ENCODE measurements at places on chromosomes 4 and X.

DNA sequence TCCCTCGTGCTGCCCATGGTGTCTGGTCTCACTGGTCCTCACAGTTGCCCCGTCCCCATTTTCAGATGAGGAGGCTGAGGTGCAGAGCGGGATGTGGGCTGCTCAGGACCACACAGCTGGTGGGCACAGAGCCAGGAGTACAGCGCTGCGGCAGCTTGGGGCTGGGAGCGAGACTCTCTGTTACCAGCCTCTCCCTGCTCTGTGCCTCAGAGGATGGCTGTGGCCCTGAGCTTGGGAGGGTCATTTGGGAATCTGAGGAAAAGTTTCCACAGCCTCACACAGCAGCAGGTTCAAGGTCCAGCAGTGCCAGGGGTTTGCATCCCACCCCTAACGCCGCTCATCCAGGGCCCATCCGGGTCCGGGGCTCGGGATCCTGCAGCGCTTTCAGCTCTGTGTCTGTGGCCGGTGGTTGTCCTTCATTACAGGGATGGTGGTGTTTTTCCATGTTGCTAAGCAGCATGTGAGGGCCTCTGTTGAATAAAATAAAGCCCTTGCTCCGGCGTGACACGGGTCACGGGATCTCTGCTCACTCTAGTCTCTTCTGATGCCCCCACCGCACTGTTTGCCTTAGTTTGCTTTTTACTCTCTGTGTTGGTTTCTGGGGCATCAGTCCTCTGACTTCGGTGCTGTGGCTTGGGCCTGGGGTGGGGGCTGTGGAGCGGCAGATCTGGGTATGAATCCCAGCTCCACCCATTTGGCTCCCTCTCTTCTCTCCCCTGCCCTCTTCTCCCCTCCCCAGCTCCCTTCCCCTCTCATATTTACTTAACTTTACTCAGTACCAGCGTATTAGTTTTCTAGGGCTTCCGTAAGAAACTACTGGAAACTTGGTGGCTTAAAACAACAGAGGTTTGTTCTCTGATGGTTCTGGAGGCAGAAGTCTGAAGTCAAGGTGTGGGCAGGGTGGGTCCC is 6.5 kb downstream of the WFS1 start:
- no peak for DNase-seq

- no peak for DNase-seq
Observed at GRCh38 chr4:23890369-23891063, 669 bp upstream of the PPARGC1A start.

- peak; percentile 14 for DNase-seq
Observed at GRCh38 chrX:10597871-10598270, 22.5 kb downstream of the MID1 start.

DNA sequence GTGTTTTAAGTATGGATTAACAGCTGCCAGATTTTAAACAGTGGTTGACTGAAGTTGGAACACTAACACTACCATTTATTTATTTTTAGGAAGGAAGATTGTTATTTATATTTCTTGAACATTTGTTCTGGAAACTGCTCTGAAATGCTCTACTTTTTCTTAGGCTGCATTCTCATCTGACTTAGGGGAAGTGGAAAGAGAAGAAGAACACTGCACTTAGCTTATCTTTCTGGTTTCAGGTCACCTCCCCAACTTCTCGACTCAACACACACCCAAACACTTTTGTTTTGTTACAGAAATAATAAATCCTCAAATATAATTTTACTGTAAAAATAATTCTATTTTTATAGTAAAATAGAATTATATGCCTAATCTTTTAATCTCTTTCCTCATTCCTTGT is 18.6 kb downstream of the BLTP1 start:
- DNase-seq = no peak

DNA sequence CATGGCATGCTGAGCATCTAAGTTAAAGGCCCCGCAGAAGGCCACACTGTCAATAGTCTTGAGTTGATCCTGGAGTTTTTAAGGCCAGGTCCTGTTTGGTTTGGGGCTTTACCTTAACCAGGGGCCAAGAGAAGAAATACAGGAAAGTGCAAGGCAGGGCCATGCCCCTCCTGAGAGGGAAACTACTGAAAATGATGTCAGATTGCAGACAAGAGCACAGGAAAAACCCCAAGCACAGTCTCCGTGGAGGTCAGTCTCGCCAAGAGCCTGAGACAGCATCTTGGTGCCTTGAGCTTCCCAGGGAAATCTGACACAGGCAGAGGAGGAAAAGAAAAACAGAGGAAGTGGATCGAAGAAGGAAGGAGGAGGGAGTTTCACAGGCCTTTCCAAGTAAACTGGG is 32.2 kb upstream of the GATB start:
- DNase-seq = no peak

DNA sequence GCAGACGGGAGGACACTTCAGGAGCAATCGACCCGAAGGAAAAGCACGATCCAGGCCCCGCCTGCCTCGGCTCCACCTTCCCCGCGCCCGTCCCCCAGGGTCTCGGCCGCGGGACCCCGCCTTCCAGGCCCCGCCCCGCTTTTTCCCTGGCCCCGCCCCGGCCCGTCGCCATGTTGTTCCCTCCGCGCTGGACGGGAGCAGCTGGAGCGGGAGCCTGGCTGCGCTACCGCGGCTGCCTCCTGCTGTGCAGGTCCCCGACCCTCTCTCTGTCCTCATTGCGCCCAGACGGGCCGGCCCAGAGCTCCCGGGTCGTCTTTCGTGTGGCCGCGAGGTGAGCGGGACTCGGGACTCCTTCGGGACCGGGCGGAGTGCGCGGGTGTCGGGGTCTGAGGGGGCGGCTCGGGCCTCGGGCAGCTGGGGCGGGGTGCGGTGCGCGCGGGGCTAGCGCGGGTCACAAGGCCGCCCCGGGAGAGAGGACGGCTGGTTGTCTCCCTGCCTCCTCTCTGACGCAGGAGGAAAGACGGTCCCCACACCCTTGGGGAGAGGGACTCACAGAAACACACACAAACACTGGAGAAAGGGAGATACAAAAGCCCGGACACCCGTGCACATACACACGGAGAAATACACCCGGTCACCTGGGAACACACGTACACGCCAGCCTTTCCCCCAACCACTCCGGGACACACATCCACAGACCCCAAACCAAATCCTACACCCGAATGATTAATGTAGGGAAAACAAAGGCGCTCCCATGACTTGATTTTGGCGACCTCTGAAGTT is at the start of gene RAB9A:
Gene RAB9A, plus strand, starts transcription at position 171 of the 783 bp plus-strand sequence. CDS start 19,619 bp downstream, outside the sequence.
- peak; percentile 65 for DNase-seq

GRCh38 chr4:98555798-98556445 is 102.5 kb downstream of the TSPAN5 start:
- DNase-seq = no peak

DNA sequence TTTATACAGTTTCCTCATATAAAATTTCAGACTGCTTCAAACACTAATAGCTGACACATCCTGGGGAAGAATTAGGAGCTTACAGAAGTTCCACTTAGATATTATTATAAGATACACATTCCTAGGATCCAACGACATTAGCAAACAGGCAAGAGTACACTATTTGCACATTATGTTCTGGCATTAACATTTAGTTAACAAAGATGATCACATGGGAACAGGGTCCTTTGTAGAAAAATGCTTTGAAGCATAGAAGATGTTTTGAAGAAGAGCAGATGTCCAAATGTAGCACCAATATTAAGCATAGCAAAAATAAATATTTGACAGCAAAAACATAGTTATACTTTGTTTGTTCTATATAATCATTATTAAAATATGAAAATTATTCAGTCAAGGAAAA is 52.1 kb downstream of the BTC start:
- no peak for DNase-seq

DNA sequence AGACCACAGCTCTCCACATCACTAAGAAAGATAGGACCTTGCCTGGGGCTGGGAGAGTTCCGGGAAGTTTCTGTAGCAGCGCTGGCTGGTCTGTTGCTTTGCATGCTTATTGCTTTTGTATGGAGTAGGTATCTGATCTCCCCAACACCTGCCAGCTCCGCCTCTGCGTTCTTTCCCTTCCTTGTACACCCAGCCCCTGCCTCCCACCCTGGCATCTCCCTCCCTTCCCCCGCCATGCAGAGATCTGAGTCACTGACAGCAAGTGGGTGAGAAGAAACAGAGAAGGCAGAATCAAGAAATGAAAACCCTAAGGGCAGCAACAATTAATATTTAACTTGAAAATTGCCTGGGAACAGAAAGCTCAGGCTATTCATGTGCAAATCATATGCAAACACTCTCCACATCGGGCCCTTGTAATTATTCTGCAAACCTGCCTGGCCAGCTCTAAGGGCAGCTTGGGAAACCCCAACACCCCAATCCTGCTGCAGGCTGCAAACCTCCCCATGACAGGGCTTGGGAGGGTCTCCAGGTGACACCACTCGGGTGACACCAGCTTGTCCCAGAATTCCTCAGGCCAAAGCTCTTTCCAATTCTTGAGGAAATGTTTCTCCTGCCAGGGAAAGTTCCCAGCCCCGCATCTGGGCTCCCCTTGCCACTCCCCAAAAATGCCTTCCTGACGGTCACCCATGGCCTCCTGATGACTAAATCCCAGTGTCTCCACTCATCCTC is 257.2 kb downstream of the FBXW7 start:
- DNase-seq = no peak

GRCh38 chr4:79042079-79042674 is 102.9 kb upstream of the PAQR3 start:
- peak; percentile 18 for DNase-seq

DNA sequence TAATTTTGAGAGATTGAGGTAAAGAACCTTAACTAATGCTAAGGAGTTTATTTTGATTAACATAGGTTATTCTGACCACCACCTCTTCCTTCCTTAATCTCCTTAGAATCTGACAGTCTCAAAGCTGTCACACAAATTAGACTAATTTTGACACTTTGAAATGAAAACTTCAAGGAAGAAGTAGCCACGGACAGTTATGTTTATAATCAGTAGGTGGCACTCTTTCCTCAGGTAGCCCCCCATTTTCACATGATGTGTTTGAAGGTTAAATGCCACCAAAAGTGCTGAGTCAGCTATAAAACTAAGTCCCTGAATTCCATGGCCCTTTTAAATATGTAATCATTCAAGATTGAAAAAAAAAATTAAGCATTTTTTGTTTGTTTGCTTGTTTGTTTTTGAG is 22.4 kb downstream of the TMEM33 start:
- no peak for DNase-seq

- no peak for DNase-seq
Observed at GRCh38 chr4:153115322-153116290, 88.6 kb upstream of the TRIM2 start.

DNA sequence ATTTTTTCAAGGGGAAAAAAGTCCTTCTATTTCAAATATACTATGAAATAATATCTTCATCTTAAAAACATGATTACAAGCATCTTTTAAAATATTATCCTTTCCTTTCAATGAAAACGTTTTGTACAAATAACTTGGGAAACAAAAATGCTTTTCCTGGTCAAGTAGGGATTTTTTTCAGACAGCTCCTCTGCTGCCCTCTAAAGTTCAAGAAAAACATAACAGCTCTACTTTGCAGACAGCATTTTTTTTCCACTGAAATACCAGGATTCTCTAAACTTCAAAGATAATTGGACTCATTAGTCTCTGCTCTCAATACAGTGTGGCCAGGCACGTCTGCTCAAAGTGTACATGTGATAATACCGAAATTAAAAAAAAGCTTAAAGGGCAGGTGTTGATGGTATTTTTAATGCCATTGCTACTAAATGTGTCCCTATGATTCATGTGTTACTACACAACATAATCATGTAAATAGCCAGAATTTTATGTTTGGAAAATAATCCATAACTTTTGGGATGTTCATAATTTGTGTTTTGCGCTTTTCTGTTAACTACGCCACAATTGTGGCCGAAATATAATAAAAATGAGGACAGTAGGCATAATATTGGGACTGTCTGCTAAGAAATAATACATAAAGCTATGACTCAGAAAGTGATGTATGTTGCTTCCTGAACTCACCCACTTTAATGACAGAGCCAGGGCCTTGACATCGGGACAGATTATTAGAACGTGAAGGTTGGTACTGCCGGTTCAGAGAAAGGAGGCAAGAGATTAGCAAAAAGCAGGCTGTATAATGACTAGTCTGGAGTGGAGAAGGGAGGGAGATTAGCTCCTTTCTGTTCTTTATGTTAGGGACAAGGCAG is 478.9 kb downstream of the KCNIP4 start:
- no peak for DNase-seq

GRCh38 chrX:10513974-10514373 is 106.4 kb downstream of the MID1 start:
- no peak for DNase-seq

DNA sequence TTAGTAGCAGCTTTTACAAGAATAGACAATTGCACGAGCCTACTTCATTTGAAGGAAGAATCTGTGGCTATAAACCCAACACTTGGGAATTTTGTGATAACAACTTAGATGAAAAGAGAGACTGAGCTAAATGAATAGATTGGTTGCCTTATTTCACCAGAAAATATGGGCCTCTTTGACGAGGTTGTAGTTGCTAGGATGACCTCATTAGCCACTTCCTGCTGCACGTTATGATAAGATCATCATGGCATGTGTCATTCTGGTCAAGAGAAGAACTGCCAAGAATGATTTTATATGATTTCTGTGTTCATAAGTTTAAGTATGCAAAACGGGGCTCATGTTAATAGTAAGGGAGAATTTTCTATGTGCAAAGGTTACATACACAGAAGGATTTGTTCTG is 321.9 kb upstream of the GIMD1 start:
- no peak for DNase-seq

DNA sequence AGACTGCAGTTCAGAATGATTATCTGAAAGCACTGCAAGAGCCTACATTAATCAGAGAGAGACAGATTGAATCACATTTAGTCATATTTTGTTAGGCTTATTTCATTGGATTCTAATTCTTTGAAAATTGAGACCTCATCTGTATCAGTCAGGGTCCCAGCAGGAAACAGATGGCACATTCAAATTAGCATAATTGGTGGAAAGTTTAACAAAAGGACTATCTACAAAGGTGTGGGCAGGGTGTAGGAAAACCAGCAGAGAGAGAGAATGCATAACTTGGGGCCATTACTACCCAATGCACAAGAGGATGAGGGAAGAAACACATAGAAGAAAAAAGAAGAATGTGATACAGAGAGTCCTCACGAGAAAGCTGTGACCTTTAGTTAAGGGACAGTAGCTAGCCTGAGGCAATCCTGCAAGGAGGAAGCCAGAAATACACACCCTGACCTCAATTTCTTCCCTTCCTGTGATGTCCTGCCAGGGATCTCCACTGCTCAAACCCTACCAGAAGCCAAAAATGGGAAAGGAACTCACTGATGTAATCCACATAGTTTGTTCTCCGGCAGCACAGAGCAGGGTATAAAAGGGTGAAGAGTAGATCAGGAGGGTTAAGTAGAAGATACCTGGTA is 17.7 kb upstream of the XKRX start:
- no peak for DNase-seq

DNA sequence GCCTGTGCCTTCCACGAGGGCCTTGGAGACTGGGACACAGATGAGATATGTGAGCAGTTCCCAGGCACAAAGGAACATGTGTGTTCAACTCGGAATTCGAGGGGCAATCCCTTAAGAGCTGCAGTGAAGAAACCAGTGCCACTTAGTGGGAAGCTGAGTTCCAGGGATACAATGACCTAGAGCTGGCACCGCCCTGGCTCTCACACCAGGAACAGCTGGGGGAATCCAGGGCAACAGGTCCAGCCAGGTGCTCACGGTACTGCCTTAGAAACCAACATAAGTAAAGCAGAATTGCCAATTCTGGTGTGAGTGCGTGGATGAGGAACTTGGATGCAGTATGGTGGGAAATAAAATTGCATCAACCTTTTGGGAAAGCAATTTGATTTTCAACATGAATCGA is 122.9 kb downstream of the AFAP1 start:
- no peak for DNase-seq
